ENCODE measurements at places on chromosomes 5 and 9.
A peak's percentile ranks its signal among the peaks of the same experiment; 100 is the strongest.

DNA sequence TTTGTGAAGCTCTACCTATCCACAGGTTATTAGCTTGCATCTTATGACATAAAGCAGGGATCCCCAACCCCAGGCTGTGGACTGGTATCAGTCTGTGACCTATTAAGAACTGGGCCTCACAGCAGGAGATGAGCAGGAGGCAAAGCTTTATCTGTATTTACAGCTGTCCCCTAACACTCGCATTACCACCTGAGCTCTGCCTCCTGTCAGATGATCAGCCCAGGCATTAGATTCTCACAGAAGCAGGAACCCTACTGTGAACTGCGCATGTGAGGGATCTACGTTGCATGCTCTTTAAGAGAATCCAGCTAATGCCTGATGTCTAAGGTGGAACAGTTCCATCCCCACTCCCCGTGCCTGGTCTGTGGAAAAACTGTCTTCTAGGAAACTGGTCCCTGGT, 19.7 kb downstream of the FBXW11 start:
- no peak for DNase-seq

GRCh38 chr5:57774439-57774838, 291.8 kb upstream of the ACTBL2 start:
- DNase-seq = no peak

DNA sequence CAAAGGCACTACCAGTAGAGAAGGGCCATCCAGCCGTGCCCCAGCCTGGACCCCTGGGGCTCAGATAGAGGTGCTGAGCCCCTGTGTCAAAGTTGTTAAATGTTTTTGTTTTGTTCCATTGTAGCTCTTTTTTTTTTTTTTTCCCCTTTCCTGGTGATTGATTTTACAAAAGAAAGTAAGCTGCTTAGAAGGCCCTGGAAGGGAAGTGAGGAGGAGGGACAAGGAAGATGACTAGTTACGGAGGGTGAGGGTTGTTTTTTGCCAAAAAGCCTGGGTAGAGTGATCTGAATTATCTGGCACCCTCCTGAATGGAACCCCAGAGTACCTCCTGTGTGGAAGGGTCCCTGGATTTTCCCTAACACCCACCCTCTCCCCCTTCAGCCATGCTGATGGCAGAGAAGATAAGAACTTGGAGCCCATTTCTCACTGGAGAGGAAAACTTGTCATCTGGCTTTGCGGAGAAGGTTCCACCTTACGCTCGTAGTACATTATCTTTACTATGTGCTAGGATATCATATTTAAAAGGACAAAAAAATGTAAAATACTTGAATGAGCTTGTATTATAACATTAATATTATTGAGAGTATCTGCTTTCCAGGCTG, 33.4 kb downstream of the FAXDC2 start:
- no peak for DNase-seq

DNA sequence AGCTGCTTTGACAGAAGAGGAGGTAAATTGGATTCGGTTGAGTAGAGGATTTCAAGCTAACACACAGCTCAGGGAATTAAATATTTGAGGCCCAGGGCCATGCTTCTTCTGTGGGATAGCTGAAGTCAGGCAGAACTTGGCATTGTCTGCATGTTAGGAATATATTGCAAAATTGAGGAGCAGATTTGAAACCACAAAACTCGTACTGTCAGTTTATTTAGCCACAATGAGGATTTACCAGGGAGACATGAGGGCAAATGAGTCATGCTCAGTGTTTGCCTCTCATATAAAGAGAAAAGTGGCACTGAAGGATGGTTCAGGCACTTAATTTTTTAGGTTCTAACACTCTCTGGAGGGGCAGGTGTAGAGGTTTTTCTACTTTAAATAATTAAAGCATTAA, 83.0 kb upstream of the PRLR start:
- DNase-seq = no peak

GRCh38 chr9:134487066-134487710, 154.4 kb upstream of the COL5A1 start:
- no peak for DNase-seq

DNA sequence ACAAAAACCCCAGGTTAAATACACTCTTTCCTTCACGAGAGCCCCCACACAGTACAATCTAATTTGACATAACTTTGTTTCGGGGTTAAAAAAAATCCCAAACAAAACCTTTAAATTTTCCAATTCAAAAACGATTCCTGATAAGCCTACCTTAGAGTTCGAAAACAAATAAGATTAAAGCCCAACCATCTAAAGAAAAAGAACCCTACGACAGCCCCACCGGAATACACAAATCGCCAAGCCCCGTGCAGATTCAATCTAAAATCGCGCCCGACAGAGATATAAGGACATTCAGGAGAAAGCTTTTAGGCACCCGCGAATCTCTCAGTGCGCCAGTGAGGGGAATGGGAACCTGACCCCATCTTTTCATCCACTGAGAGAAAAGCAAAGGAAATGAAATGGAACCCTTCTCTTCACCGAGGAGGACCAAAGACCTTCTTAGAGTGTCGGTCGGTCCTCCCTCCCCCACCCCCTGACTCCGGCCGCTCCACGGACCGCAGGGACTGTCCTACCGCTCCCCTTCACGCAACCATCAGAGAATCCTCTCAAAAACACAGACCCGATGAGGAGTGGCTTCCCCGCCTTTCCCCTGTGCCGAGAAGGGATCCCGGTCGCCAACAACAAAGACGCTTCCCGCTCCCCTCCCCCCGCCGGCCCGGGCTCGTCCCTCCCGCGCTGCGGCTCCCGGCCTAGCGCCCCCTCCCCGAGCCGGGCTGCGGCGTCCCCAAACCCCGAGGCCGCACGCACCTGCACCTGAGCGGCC, 925 bp downstream of the ABHD17B start:
- DNase-seq = peak; percentile 25

GRCh38 chr5:37792975-37793631, 46.7 kb downstream of the GDNF start:
- no peak for DNase-seq

GRCh38 chr9:35801328-35802128, 10.1 kb downstream of the NPR2 start:
- no peak for DNase-seq

- peak; percentile 69 for DNase-seq
These were observed 10.0 kb upstream of the C5 start for GRCh38 chr9:121059998-121060636.

All from CD4-positive, alpha-beta T cell treated with Interleukin-12 subunit alpha and Interleukin-12 subunit beta, for 1 hour (primary cell).